ENCODE measurements at places on chromosomes 11 and 22.

DNA sequence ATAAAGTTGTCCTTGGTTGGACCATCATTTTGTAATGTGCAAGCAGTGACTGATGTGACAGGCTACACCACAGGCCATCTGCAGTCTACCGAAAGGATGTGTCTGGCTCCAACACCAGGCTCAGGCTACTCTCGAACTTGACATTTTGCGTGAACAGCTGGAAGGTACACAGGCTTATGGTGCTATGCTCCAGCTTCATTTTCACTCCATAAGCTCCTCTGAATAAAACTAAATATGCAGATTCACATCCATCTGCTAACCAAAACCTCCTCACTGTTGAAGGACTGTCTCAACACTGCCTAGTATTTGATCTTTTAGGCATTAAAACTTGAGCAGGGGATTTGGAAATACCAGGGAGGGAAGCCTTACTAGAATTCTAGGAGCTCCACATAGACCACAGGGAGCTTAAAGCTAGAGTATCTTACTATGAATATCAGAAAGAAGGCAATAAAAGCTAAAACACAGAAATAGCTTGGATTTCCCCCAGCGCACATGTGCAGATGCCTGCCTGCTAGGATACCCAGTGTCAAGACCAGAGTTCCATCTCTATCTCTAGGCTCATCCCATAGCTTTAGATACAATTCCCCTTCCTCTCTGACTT lies 383.9 kb upstream of the FAT3 start:
- no peak for DNase-seq

GRCh38 chr22:33325232-33326004 lies 267.2 kb upstream of the SYN3 start:
- DNase-seq = no peak

- DNase-seq = no peak
Measured at GRCh38 chr11:95968585-95968984, 44.7 kb upstream of the MTMR2 start.

GRCh38 chr11:9028581-9028980 lies 24.8 kb upstream of the NRIP3 start:
- peak; percentile 64 for DNase-seq

DNA sequence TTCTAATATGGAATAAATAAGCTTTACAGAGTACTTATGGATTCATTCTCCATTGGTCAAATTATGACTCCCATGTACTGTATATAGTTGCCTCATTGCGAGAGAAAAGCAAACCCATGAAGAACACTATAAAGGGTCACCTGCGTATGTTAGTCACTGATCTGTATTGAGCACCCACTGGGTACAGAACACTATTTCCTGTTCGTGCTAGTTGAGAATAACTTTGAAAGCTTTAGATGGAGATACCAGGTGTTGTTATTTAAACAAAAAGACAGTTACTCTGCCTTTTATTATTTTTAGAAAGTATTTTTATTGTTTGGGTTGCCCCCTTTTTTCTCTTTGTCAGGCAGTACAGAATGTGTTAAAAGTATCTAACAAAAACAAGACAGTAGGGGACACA lies 79.9 kb downstream of the DEUP1 start:
- DNase-seq = no peak

- DNase-seq = no peak
Measured at GRCh38 chr22:39212721-39213376, 31.9 kb downstream of the PDGFB start.

DNA sequence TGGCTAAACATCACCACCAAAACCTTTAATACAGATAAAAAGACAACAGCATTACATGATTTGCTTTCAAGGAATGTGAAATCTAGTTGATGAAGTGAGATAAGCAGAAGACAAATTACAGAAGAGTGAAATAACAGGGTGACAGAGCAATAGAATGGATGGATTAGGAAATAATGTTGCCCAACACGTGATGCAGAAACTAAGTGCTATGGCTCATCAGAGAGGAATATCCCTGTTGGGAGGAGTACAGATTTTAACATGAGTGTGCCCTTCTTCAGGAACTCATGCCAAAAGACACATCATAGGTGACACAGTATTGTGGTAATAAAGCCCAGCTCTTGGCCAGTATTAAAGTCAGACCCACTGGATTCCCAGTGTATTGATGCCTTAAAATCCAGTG lies 176.6 kb upstream of the RAG2 start:
- DNase-seq = no peak

DNA sequence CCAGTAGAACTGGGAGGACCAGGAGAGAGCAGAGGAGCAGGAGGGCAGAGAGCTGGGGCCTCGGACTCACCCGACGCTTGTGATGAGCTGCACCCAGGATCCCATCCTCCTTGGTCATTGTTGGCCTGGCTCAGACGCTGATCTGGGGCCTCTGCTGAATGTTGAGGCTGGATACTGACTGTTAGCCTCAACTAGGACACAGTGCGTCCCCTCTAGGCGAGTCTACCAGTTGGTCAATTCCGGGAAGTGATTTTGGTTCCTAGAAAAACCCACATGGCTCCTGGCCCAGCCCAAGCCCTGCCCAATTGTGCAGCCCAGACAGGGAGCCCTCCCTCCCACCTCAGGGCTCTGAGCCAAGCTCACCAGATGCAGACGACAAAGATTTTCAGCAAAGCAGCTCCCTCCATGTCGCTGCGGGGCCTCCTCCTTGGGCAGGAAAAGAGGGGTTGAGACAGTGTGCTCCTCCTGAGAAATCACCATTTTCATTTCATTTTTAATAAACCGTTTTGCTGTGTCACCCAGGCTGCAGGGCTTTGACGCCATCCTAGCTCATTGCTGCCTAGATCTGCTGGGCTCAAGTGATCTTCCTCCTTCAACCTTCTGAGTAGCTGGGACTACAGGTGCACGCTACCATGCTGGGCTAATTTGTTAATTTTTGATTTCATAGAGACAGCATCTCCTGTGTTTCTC lies at the start of gene APOL4:
TSS of gene APOL4 (minus strand) at position 180 of the 690 bp plus-strand sequence. CDS start at position 105, 75 bp downstream.
- no peak for DNase-seq

- DNase-seq = no peak
Measured at GRCh38 chr22:48359613-48359965, 1468.1 kb downstream of the BRD1 start.

GRCh38 chr11:60098508-60098907 lies 10.0 kb downstream of the MS4A2 start:
- DNase-seq = no peak

DNA sequence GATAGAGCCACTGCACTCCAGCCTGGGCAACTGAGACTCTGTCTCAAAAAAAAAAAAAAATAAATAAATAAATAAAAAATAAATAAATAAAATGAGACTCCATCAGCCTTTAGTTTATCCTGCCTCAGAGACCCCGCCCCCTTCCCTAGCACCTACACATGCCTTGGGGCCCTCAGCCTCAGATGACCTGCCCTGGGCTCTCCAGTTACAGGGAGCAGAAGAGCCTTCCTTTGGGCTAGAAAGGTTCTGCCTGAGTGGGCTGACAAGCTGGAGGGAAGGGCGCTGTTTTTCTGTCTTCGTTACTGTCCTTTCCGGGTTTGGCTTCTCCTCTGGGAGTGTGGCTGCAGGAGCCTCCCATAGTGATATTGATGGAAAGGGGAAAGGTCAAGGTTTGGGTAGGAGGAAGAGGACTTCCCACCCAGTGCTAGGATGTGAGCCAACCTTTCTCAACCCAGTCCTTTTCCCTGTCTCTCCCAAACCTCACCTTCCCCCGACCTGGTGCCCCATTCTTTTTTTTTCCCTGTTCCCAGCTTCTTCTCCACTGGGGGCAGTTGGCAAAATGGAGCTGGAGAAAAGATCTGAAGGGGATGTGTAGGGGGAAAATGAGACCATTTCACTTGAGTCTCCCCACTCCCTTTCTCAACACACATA lies 1.5 kb upstream of the SF3B2 start:
- no peak for DNase-seq

DNA sequence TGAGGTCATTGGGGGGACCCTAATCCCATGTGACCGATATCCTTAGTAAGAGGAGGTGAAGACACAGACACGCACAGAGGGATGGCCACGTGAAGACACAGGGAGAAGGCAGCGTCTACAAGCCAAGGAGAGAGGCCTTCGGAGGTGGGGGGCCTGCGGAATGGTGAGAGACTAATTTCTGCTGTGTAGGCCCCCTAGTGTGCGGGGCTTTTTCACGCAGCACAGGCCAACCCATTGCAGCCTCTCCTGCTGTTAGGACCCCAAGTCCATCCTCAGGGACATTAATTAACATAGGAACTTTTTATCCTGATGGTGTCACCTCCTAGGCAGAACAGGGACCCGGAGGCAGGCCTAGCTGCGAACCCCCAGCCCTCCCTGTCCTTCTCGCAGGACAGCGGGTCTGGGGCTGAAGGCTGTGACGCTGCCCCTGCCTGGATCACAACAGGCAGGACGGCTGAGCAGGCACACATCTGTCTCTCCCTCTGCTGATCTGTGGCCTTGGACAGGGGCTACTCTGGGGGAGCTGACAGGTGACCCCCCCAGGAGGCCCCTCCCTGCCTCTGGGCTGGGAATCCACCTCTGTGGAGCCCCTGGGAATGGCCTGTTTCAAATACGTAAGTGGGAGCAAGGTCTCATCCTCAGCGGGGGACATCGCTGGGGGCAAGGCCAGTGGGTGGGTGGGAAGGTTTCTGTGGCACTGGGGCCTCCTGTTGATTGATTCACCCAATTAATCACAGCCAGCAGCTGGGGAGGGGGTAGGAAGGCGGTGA lies 7.9 kb downstream of the ASCL2 start:
- DNase-seq = no peak

- no peak for DNase-seq
Measured at GRCh38 chr22:40509401-40510134, 127.0 kb downstream of the MRTFA start.

GRCh38 chr11:58617976-58618557 lies 4.4 kb upstream of the CNTF start:
- no peak for DNase-seq

GRCh38 chr22:27791859-27792241 lies 9.7 kb downstream of the MN1 start:
- no peak for DNase-seq

- DNase-seq = no peak
Measured at GRCh38 chr11:13316528-13316961, 39.0 kb downstream of the BMAL1 start.

DNA sequence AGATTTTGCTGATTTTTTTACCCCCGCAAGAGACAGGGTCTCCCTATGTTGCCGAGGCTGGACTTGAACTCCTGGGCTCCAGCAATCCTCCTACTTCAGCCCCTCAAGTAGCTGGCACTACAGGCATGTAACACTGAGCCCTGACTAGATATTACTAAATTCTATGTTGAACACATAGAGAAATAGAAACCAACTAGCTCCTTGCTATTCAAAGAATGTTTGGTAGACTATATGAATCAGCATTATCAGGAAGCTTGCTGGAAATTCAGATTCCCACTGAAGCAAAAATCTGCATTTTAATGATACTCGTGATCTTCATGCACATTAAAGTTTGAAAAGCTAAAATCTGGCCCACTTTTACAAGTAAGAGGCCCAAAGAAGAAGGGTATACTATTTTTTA lies 11.9 kb downstream of the TMEM41B start:
- no peak for DNase-seq

DNA sequence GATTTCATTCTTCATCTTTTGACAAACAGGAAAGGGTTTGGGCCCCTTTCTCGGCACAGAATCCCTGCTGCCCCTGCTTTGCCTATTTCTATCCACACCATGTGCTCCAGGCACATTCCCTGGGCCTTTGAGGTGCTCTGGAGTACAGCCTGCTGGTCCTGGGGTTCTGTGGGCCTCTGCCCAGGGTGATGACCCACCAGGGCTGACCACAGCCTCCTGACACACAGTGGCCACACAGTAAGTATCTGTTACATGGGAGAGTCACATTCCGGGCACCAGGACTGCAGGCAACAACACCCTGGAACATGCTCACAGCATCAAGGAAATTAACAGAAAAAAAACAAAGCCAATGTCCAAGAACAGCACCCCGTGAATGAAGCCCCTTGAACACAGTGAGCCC lies 39.1 kb downstream of the SCUBE2 start:
- DNase-seq = no peak

GRCh38 chr11:68841718-68842426 lies at the start of gene CPT1A:
Gene CPT1A (minus strand): TSS chr11:68841916. CDS start chr11:68815474, 26,442 bp downstream.
- peak; percentile 68 for DNase-seq

GRCh38 chr11:33179348-33179803 lies 18.1 kb upstream of the CSTF3 start:
- no peak for DNase-seq

DNA sequence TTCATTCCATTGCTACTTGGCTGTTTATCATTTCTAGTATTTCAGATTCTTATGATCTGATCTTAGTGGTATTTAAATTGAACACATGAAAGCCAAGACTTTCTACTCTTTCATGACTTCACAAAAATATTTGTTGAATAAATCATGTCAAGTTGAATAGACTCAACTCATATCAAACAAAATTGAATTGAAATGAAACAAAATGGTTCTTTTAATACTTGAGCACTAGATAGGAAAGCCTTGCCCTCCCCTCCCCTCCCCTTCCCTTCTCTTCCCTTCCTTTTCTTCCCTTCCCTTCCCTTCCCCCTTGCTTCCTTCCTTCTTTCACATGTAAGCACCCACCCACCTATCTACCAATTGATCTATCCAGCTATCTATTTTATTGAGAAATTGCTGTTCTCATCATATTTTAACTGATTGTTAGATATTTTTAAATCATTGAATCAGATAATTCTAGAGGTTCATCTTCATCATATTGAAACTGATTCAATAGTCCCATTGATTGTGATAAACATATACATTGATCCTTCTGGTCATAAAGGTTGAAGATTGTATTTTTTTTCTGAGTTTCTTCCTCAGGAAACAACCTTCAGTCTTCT lies 2015.9 kb downstream of the LRRC4C start:
- DNase-seq = no peak

- DNase-seq = no peak
Measured at GRCh38 chr11:103013421-103013820, 57.9 kb upstream of the MMP13 start.

- DNase-seq = no peak
Measured at GRCh38 chr11:78171951-78172350, 16.5 kb downstream of the KCTD21 start.

DNA sequence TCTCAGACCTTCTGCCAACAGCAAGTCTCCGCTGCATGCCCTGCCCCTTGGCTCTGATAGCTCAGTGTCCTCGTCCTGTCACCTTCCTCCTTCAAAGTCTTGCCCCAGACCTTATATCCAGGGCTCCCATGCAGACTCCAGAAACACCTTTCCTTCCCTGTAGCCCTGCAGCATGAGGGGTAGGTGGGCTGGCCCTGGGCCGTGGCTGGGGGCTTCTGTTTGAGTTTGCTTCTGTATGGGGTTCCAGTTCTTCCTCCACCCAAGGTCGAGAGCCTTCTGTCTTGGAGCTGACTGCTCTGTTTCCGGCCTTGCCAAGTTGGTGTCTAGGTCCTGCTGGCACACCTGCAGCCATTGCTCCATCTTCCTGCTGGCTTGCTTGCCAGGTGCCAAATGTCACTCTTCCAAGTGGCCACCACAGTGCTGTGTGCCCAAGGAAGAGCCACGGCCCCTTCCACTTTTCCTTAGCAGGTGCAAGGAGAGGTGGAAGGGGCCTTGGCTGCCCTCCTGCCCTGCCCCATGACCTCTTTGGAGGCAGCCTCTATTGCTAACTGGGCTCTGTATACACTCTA lies 74.8 kb upstream of the NECTIN1 start:
- no peak for DNase-seq

GRCh38 chr22:23012081-23012622 lies 58.2 kb upstream of the GNAZ start:
- DNase-seq = no peak
